GM13977 (cell line): ENCODE measurements at places on chromosomes 1 and 21.

- DNase-seq: no peak
Measured at GRCh38 chr1:235864931-235865525, 1.7 kb downstream of the LYST start.

DNA sequence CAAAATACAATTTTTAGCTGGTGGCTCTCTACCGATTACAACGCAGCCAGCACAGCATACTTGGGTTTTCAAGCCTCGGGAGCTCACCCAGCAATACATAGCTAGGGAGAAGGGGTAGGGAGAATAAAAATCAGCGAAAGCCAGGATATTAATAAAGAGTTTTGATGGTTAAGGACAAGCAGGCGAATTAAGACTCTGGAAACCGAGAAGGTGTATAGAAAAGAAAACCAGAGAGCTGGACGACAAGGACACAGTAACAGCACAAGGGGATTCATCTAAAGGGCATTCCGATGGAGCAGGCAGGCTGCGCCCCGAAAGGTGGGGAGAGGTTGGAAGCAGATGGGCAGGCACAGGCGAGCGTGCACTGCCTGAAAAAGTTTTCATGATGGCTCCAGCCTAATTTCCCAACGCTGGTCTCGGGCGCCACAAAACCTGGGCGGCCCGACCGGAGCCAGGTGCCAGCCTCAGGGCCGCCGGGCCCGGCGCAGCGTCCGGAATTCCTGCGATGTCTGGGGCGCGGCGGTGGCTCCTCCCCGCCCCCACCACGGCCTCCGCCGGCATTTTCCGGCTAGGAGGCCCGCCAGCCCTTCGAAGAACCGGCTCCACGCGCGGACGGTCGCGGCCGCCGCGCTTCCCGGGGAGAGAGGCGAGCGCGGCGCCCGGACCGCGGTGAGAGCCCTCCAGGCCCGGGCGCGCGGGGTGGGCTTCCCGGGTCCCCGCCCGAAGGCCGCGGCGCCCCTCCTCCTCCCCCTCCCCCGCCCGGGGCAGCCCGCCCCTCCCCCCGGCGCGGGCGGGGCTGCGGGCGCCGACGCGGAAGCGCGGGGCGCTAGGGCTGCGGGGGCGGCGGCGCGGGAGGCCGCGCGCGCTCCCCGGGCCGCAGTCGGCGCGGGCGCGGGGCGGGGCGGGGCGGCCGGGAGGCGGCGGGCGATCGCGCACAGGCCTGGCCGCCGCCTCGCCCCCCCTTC, 774 bp upstream of the DYRK1A start:
- DNase-seq: no peak

DNA sequence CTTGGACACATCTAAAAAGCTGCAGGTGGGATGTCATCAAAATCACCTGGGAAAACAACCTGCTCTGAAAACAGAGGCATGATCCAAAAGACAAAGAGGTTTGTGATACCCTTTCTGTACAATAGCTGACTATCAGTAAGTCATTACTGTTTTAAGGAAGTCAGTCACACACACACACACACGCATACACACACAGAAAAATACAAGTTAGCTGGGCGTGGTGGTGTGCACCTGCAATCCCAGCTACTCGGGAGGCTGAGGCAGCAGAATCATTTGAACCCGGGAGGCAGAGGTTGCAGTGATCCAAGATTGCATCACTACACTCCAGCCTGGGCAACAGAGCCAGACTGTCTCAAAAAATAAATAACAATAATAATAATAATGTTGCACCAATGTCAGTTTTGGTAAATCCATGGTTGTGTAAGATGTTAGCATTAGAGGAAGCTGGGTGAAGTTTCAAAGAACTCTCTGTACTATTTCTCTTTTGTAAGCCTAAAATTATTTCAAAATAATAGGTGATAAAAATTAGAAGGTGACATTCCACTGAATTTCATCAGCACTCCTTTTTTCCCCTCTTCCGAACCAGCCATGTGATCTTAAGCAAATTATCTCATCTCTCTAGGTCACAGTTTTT, 9.9 kb upstream of the HLCS start:
- DNase-seq: no peak

- no peak for DNase-seq
Measured at GRCh38 chr1:33606272-33606671, 133.8 kb downstream of the ZSCAN20 start.

DNA sequence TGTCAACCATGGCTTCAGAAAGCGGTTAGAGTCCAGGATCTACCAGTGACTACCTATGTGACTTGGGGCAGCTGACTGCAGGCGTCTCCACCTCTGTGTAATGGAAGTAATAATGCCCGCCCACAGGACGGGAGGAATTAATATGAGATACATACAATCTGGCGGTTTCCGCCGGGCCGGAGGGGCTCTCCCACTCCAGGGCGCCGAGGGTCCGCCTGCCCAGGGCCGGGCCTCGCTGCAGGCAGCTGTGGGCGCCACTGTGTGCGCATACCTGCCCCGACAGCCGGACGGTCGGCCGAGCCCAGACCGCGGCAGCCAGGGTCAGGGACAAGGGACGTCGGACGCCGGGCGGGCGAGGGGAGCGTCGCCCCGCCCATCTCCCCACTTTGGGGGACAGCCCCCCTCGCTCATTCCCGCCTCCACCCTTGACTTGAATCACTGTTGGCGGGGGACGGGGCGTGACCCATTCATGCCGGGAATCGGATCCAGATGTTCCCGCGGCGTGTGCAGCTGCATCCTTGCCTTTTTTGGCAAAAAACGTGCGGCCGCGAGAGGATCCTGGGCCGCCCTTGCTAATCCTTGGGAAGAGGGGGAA, 6.0 kb upstream of the SF3A3 start:
- DNase-seq: no peak

- no peak for DNase-seq
Measured at GRCh38 chr1:39128126-39128525, 76.4 kb upstream of the MACF1 start.

GRCh38 chr1:32780628-32781234, 36.4 kb downstream of the YARS1 start:
- no peak for DNase-seq

DNA sequence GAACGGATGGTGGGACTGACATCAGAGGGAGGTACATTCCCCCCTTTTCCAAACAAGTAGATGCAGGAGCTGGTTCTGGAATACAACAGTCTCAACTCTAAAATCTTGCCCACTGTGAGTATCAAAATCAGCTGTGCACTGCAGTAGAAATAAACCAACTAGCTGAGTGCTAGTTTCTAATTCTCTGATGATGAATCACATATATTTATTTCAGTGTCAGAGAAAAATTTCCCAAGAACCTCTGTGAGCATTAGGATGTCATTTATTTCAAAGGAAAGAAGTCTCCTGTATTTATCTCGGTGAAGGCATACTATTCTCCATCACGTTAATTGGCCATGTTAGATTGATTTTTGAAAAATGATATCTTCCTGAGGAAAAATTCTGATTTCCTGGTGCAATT, 67.1 kb downstream of the LHX9 start:
- DNase-seq: no peak
